ENCODE measurements at places on chromosomes 6 and 20. TPM values are rescaled to one million over a fixed set of nuclear protein-coding genes. Genes with fewer than 3 reads are reported as not detected.

Gene TMEM74B
- 2.1 TPM for total RNA-seq

Gene AFDN
- total RNA-seq = 102 TPM

Gene ADGRB3
- 0.87 TPM for total RNA-seq

Gene RAET1L
- total RNA-seq = not detected

Gene LY6G6F
- total RNA-seq = not detected

Gene THEMIS
- total RNA-seq = 0.07 TPM

Gene TOX2
- total RNA-seq = not detected

Gene GRIK2
- total RNA-seq = 2.5 TPM

Gene CDC25B
- total RNA-seq = 8.8 TPM

Data from astrocyte (in vitro differentiated cells and primary cell).